Activated T-helper 1 cell treated with anti-CD3 and anti-CD28 coated beads, Interleukin-2, amount 50 U/mL, for 16 hours (primary cell): ENCODE measurements at places on chromosomes 3 and 15.

- no peak for DNase-seq
Observed at GRCh38 chr15:33468740-33469139, 158.0 kb downstream of the RYR3 start.

GRCh38 chr3:154522036-154522602, 92.1 kb upstream of the GPR149 start:
- no peak for DNase-seq

- no peak for DNase-seq
Observed at GRCh38 chr3:49674497-49674983, 389 bp downstream of the APEH start.

- DNase-seq: no peak
Observed at GRCh38 chr15:100131321-100132224, 210.2 kb downstream of the ADAMTS17 start.

DNA sequence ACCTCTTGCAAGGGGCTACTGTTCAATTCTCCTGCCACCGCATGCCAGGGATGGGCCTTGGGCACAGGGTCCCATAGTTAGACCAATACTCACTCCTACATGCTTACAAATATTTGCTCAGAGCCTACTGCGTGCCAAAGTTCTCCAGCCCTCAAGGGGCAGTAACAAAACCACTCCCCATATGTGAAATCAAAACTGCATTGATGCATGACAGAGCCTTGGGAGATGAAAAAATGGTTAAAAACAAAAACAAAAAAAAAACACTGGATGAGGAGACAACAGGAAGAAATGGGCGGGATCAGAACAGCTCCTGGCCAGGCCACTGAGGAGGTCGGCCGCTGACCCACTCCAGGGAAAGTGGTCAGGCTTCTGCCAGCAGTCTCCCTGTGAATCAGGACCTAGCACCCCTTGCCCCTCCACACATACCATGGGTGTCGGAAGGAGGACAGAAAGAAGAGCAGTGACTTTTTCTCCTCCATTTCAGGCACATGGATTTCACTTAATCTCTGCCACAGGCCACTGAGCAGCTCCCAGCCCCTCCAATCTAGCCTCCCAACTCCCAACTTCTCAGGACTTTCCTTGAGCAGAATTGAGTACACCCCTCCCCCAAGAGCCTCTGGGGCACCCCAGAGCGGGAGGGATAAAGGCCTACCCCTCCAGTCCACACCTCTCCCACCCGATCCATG, 2.8 kb downstream of the PLXNB1 start:
- DNase-seq: no peak

DNA sequence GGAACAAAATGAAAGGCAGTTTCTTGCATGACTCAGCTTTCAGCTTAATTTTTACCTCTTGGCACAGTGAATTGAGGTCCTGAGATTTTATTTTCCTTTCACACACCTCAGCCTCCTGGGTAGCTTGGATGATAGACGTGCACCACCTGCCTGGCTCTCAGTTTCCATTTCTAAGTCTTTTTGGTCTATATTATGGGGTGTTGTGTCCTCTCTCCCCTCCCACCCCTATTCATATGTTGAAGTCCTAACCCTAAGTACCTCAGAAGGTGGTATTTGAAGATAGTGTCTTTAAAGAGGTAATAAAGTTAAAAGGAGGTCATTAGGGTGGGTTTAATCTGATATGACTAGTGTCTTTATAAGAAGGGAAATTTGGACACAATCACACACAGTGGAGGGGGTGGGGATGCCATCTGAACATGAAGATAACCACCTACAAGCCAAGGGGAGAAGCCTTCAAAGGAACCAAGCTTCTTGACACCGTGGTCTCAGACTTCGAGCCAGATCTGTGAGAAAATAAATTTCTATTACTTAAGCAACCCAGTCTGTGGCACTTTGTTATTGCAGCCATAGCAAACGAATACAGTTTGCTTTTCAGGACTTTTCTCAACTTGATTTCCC, 85.2 kb downstream of the STRIT1 start:
- no peak for DNase-seq

GRCh38 chr3:29415482-29416223, 134.8 kb downstream of the RBMS3 start:
- DNase-seq: no peak

GRCh38 chr3:9627901-9628633, 21.2 kb upstream of the MTMR14 start:
- no peak for DNase-seq

DNA sequence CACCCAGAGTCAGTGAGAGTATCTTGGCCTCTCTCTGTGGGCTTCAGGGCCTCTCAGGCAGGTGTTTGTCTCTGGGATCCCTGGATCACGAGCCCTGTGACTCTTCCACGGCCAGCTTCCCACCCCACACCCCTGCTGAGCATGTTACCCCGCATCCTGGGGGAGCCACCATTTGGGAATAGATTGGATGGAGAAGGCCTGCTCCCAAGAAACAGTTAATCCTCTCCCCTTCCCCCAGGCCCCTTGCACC, 15.5 kb upstream of the SRP14 start:
- no peak for DNase-seq

DNA sequence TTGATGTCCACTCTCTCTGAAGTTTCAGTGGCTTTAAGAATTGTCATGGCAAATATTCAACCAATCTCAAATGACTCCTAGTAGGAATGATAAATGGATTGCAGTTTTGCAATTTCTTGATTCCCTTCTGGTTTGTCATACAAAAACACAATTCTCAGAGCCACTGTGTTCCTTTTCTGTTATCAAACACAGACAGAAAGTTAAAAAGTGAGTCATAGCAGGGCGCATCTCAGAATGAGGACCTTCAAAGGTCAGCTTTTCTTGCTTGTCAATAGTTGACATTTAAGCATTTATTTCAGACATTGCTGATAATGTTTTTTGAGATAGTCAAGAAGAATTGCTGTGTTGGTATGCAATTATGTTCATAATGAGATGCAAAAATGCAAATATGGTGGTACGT, 405.9 kb downstream of the NR2F2 start:
- no peak for DNase-seq

GRCh38 chr3:61924090-61924735, 362.8 kb downstream of the PTPRG start:
- no peak for DNase-seq

GRCh38 chr3:58962816-58963215, 87.0 kb downstream of the CFAP20DC start:
- no peak for DNase-seq

- DNase-seq: no peak
Observed at GRCh38 chr15:52439470-52439869, 89.2 kb downstream of the MYO5A start.

GRCh38 chr15:75202251-75203016, 752 bp downstream of the C15orf39 start:
- DNase-seq: peak; percentile 73

GRCh38 chr15:47410247-47410646, 307.1 kb upstream of the SEMA6D start:
- DNase-seq: no peak

DNA sequence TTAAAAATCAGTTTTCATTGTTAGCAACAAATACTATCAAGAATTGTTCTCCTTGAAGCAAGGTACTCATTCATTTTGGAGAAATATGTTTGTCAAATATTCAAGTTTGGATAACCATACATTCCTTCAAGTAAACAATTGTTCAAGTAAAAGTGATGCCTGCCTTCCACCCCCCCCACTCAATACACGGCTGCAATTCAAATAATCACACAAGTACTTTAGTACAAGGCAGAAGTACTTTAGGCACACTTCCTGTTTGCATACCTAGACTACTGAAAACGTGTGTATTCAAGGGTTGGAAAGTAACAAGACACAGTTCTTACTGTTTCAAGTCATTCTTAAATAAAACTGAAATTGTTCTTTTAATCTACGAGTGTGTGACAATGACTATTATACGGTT, 45.4 kb downstream of the TJP1 start:
- no peak for DNase-seq

GRCh38 chr15:47523681-47524475, 193.4 kb upstream of the SEMA6D start:
- DNase-seq: no peak

DNA sequence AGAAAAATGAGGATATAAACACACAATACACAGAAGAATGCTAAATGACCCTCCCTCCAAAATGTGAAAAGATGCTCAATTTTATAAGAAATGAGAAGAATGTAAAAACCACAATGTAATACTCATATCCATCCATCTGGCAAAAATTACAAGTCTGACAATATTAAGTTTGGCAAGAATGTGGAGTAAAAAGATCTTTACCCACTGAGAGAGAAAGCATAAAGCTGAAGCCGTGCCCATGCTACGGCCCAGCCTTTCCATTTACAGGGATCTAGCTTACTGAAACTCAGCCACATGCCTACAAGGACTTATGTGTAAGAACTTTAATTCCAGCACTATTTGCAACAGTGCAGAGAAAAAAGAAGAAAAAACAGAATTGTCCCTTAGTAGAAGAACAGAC, 42.9 kb downstream of the ATP13A3 start:
- DNase-seq: no peak

- DNase-seq: no peak
Observed at GRCh38 chr3:106810300-106810875, 566.9 kb upstream of the CCDC54 start.

- DNase-seq: no peak
Observed at GRCh38 chr3:156260331-156260730, 140.0 kb downstream of the KCNAB1 start.

- DNase-seq: no peak
Observed at GRCh38 chr3:121443456-121443855, 102.3 kb downstream of the POLQ start.

DNA sequence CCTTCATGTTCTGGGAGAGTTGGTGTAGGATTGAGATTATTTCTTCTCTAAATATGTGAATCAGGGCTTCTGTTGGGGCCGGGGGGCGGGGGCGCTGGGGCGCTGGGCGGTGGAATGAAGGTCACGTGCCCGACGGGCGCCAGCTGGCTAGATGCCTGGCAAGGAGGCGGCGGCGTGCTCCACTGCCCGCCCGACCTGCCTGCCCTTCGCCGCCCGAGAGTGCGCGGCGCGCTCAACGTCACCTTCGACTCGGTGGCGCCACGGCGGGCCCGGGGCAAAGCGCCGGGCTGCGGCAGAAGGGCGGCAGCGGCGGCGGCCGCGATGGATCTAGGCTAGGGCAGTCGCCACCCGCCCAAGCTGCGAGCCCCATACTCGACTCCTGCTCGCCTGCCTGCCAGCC, 47.0 kb upstream of the LHFPL4 start:
- DNase-seq: no peak

- no peak for DNase-seq
Observed at GRCh38 chr3:64078966-64079365, 55.7 kb upstream of the PSMD6 start.

DNA sequence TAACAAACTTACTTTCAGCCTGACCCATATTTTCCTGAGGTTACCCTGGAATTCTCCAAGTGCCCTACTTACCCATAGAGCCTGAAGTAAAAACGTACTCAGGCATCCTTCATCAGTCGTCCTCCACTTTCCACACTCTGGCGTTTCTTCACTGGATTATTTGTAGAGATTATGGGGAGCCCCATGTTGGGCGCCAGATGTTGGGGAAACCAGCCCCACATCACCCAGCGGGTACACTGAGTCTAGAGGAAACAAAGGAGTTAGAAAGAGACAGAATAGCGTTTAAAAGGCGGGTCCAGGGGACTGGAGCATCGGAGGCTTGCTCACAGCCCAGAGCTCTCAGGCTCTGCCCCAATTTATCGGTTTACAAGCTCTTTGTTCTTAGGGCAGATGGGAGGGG, 9.7 kb upstream of the SLC28A2 start:
- no peak for DNase-seq

DNA sequence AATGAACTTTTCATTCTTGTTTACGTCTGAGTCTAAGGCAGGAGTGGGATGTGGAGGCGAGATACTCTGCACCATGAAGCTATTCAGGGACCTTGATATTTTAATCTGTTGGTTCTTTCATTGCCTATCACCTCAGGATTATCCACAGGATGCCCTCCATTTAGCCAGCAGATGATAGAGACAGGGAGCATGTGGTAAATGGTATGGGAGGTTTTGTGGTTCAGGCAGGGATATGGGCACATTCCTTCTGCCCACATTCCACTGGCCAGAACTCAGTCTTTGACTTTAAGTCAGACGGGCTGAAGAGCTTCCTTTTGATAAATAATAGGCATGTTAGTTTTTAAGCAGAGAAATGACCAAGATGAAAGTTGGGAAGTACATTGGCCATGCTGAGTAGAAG, 548.0 kb upstream of the CCDC54 start:
- DNase-seq: no peak

GRCh38 chr3:152480282-152480953, 211.7 kb downstream of the MBNL1 start:
- no peak for DNase-seq

DNA sequence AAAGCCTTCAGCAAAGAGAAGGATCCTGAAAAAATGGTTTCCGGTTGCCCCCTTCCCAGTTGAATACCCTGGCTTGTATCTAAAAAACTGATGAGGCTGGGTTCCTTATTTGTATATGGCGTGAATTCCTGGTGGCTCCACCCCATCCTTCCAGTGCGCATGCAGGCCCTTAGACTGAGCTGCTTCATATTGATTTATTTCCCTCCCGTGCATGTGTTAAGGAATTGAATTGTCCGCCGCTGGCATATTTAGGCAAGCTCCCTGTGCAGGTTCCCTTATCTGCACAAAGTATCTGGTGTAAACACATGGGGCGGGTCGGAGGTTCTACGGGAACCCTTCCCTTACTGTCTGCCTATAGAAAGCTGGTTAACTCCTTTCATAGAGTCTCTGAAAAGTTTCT, 362.4 kb downstream of the FEZF2 start:
- no peak for DNase-seq

DNA sequence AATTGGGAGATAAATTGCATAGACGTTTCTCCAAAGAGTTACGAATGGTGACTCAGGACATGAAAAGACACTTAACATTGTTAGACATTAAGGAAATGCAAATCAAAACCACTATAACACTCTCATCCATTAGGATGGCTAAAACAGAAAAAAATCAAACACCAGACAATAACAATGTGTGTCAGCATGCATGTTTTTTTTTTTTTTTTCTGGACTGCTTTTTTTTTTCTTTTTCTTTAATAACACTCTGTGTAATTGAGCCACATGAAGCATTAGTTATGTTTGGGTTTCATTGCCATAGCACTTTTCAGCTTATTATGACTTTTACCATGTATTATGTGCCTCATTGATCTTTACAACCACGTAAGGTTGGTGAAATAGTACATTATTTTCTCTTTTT, 95.0 kb downstream of the NFKBIZ start:
- DNase-seq: no peak

DNA sequence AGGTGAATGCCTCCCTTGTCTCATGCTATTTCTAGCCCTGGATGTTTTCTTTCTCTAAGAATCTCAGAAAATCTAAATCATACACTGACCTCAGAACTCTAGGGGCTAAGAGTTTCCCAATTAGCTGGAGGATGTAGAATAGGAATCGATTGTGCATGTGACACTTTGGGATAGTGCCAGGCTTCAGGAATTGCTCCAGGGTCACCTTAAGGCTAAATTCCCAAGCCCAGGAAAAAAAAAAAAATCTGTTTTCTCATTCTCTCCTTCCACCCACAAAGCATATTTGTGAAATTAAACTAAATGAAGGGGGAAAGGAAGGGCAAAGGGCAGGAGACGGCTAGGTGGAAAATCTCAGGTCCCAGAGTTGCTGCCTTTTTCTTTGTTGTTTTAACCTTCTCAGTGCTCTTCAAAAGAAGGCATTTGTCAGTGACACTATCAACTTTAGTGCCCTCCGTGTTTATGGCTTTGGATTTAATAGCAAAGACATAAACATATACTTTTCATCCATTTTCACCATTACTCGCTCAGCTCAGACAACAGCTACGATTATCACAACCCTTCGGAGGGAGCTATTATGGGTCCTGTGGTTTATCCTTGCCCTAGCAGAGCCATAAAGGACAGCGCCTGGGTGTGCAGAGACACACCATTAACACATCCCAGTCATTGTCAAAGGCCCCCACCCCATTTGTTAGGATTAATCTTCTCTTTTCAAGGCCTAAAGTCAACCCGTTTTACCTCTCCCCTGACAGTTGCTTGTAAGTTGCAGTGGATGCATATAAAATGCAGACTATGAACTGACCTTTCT, 271.7 kb downstream of the PDZRN3 start:
- DNase-seq: no peak
